ENCODE measurements at places on chromosomes 5 and 9. TPM values are rescaled to one million over a fixed set of nuclear protein-coding genes. Genes with fewer than 3 reads are reported as not detected.
A peak's percentile ranks its signal among the peaks of the same experiment; 100 is the strongest.

GRCh38 chr9:9286001-9286400, 1326.8 kb downstream of the PTPRD start:
- no peak for DNase-seq

GRCh38 chr5:126847826-126848251, 70.9 kb downstream of the LMNB1 start:
- peak; percentile 40 for DNase-seq

DNA sequence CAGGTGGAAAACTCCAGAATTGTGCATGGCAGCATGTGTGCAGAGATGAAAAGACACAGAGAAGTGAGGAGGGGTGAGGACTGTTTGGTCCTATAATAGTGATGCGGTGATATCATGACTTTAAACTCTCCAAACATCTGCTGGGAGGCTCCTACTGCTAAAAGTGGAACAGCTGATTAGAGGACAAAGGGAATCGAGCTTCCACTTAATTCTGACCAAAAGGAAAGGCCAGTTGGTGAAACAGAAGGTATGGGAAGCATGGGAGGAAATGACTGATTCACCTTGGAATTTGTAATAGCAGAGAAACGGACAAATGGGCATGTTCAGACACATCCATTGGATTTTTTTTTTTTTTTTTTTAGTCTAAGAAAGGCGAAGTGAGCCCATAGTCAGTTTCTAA, 67.5 kb upstream of the MAMDC2 start:
- peak; percentile 85 for DNase-seq

GRCh38 chr9:506281-506680, 291.6 kb downstream of the DOCK8 start:
- DNase-seq = no peak

GRCh38 chr5:16378762-16379161, 86.8 kb downstream of the ZNF622 start:
- no peak for DNase-seq

- DNase-seq = peak; percentile 99
These were observed 29.1 kb upstream of the SEC16A start for GRCh38 chr9:136511670-136512592.

DNA sequence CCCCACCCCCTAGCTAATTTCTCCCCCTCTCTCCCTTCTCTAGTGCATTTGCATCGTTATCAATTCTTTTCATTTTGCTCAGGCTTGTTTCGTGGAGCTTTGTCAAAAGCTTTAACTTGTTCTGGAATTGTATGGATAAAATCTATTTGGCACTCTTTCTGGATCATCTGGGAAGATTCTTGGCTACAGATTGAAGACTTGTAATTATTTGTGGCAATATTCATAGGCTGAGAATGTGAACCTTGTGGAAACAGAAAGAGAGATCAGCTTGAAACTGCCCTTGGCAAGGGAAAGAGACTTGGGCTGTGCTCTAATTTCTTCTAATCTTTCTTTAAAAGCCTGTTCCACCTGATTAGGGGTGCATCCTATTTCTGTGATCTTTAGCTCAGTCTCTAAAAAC, 340.6 kb upstream of the DAB2 start:
- DNase-seq = no peak

GRCh38 chr5:131613423-131613822, 21.6 kb downstream of the RAPGEF6 start:
- no peak for DNase-seq

- peak; percentile 68 for DNase-seq
These were observed 134.7 kb upstream of the DMRT1 start for GRCh38 chr9:706606-707459.

GRCh38 chr5:151012862-151013261, 7.5 kb upstream of the GPX3 start:
- no peak for DNase-seq

DNA sequence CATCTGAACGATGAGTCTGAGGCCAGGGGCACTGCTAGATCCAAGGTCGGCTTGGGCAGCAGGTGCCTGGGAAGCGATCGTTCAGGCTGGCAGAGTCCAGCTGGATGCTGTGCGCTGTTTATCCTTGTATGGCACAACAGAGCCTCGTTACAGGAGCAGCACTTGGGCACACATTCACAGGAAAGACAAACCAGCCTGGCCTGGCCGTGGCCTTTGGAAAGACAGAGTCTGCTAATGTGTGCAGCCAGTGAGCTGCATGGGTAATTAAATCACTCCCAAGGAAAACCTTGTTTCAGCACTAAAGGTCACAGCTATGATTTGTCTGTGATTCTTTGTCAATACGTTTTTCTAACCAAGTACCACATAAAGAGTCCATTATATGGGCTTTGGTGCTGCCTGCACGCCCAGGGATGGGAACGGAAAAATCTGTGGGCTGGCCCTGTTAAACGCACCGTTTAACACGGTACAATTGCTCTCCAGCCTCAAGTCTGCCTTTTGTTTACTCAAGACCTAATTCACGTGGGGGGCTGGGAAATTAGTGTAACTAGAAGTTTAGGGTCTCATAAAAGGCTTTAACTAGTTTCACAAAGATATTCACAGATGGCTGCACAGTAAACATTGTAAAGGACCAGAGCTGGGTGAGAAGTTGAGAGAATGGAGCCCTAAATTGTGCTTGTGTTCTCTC, 509.3 kb downstream of the KDM4C start:
- DNase-seq = no peak

DNA sequence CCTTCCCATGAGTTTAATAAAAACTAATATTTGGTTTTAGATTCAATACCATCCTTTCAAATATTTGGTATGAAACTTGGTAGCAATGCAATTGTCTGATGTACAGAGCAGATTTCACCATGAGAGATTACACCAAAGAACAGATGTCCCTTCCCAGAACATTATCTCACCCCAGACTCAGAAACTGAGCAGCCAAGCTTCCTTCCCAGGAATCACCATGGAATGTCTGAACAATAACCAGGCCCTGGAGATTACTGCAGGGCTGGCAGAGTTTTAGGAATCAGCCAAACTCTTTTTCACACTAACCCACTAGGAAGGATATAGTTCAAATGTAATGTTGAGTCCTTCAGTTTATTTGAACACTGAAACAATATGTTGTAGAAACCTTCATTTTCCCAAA, 23.9 kb downstream of the CLTA start:
- DNase-seq = peak; percentile 55

DNA sequence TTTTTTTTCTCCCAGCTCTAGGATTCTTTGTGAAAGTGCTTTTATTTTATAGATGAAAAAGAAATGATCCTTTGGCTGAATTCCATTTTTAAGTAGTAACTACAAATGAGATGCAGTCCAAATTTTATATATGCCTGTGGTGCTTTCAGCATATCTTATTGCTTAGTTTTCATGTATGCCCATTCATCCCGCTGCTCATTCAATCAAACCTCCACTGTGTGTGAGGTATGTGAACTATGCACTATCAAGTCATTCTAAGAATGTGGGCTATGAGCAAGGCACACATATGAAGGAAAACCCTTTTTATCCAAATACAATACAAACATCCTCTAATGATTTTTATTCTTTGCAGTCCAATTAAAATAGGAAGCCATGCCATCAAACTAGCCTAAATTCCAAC, 1069.1 kb upstream of the DMAC1 start:
- no peak for DNase-seq

DNA sequence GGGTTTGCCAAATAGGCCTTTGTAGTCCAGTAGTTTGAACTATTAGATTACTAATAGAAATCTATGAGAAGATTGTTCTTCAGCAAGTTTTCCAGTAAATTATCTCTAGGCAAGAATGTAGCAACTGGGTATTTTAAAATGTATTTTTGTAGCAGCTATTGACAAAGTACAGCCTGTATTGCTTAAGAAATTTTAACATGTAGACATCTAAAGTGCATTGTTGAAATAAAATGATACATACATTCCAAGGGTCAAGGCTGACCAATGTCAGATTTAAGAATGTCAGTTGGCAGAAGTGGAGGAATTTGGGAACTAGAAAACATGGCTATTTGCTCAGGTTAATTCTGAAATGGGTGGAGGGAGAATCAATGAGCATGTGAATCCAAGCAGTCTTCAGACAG, 57.5 kb upstream of the ZSWIM6 start:
- no peak for DNase-seq

DNA sequence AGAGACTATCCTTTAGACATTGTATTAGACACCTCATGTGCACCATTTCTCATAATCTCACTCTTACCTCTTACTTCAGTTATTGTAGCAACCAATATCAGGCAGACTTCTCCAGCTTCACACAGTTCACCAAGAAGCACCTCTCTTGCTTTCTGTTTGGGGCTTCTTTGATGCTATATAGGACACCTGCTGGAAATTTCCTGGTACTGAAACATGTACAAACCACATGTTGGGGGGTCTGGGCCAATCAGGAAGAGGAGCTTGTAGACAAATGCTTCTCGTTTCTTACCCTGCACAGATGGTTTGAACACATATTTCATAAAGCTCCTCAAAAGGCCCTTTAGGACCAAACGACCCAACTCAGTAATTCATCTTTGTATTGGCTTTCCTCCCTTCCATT, 212.1 kb downstream of the IZUMO3 start:
- DNase-seq = no peak

DNA sequence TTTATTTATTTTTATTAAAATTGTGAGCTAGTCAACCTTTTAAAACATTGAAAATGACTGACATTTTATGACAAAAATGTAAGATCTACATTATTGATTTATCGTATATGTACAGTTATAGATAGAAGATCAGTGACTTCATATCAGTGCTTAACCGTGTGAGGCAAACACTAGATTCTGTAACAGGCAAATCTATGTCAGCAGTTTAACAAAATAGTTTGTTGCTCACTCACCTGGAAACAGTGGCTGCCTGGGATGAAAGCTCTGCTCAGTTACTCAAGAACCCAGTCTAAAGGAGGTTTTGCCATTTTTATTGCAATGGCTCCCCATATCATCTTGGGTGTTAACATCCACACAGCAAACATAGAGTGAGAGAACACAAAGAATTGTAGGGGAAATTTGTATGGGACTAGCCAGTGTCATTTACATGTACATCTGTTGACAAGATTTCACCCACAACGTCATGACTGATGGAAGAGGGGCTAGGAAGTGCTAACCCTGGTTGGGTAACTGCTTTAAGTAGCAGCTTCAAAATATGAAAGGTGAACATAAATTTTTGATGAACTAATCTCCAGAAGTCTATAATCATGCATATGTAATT, 49.0 kb downstream of the SGCD start:
- DNase-seq = no peak

GRCh38 chr9:72362680-72363139, 2.3 kb downstream of the ZFAND5 start:
- peak; percentile 76 for DNase-seq

GRCh38 chr9:107488375-107489143, 1.0 kb downstream of the KLF4 start:
- peak; percentile 42 for DNase-seq

DNA sequence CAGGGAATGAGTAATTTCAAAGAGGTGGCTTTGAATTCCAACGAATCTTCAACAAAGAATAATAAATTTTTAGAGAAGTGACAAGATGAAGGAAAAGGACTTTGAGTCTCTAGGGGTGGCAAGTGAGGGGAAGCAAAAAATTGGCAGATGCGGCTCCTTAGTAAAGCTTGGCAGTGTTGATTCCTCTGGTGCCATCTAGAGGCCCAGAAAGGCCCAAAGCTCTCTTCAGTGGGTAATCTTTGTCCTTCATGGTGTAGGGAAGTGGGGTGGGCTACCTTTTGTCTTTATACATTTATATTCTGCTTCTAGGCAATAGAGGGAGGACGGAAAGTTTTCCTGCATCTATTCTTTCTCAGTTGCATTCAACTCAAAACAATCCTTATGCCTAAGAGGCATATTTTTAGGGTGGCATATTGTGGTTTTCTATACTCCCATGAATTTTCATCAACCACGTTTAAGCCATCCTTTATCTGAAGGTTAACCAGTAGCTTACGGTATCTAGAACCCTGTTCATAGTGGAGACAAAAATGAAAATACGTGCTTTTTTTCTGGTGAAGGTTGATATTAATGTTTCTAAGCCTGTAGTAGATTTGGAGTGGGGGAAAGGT, 17.5 kb upstream of the ROPN1L start:
- peak; percentile 42 for DNase-seq

- no peak for DNase-seq
These were observed 176.8 kb downstream of the SLCO4C1 start for GRCh38 chr5:102119252-102119651.

DNA sequence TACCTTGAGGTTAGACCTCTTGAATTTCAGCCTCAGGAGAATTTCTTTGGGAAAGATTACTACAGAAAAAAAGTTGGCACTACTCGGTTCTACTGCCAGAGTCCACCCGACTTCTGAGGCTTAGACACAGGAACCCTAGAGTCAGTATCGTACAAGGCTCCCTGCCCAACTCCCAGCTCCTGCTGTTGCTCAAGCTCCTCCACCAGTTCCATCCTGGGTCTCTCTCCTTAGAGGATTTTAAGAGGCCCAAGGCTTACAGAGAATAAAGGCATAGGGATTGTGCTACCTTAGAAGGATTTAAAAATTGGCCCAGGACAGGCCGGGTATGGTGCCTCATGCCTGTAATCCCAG, 29.0 kb upstream of the SSBP2 start:
- DNase-seq = no peak

DNA sequence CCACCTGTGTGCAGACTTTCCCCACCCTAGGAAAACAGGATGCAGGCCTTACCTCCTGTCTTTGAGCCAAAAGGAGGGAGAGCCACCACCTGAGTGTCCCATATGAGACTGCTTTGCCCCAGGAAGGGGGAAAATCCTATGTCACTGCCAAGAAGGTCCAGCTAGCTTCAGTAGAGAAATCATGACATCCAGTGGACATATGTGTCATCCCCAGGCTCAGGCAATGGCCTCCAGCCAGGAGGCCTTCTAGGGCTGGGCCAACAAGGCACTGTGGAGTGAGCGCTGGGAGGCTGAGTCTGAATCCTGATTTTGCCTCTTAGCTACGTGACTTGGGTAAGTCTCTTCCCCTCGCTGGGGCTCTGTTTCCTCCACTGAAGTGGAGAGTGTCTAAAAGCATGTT, 60.2 kb downstream of the SMIM23 start:
- DNase-seq = no peak

DNA sequence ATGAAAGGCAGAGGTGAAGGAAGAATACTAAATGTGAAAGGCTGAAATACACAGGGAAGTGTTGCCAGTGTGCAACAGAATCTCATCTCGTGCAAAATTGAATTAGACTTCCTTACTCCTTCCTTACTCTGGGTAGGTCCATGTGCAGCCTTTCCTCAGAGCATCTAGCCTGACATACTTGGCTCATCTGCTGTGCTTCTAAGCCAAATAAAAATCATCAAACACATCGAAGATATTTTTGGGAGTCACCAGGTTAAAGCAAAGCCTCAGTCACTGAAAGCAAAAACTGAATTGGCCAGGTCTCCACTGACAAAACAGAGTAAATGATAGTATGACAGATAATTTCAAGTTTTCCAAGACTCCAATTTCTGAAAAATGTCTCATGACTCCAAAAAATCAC, 19.3 kb downstream of the STARD4 start:
- no peak for DNase-seq

GRCh38 chr9:71879644-71880174, 31.3 kb downstream of the ABHD17B start:
- no peak for DNase-seq

GRCh38 chr9:116233160-116233530, 79.6 kb downstream of the PAPPA start:
- no peak for DNase-seq

The RLN1 gene
- total RNA-seq = not detected

The CCDC107 gene
- total RNA-seq = 13.2 TPM

The PCDHB2 gene
- 0.23 TPM for total RNA-seq

The SPATA31D4 gene
- total RNA-seq = not detected

The TXNDC8 gene
- total RNA-seq = not detected

The TNFSF8 gene
- not detected for total RNA-seq

The CTXN3 gene
- total RNA-seq = not detected

The CYSRT1 gene
- 0.92 TPM for total RNA-seq

The FBLL1 gene
- 0.44 TPM for total RNA-seq

The SPOCK1 gene
- 404 TPM for total RNA-seq
